ENCODE measurements at places on chromosomes 2 and 18. TPM values are rescaled to one million over a fixed set of nuclear protein-coding genes. Genes with fewer than 3 reads are reported as not detected.

The EPB41L5 gene
- polyA plus RNA-seq: 14.7 TPM

The SNORC gene
- polyA plus RNA-seq: 0.93 TPM

The RESP18 gene
- polyA plus RNA-seq: not detected

The CDH2 gene
- polyA plus RNA-seq: 78.3 TPM

The MOGAT1 gene
- not detected for polyA plus RNA-seq

The DSG2 gene
- polyA plus RNA-seq: 13.7 TPM

The GAL3ST2 gene
- polyA plus RNA-seq: 0.05 TPM

The PIEZO2 gene
- 7.8 TPM for polyA plus RNA-seq

The CFAP65 gene
- polyA plus RNA-seq: 0.04 TPM

The NCKAP5 gene
- 1.3 TPM for polyA plus RNA-seq

The SYT4 gene
- 0.07 TPM for polyA plus RNA-seq

The SLC11A1 gene
- polyA plus RNA-seq: 0.83 TPM

The RIOK3 gene
- polyA plus RNA-seq: 29.2 TPM

The KCNIP3 gene
- 9.7 TPM for polyA plus RNA-seq

The YIPF4 gene
- polyA plus RNA-seq: 15.6 TPM

Measured in ovary (tissue), 10 donors.